NT2/D1 (cell line): ENCODE measurements at places on chromosomes 5 and 9.

- DNase-seq: no peak
These were observed 105.5 kb upstream of the PAPPA start for GRCh38 chr9:116048081-116048480.

GRCh38 chr5:78095125-78095524 lies 199.4 kb downstream of the AP3B1 start:
- DNase-seq: no peak

- DNase-seq: no peak
These were observed 19.5 kb downstream of the MAN2A1 start for GRCh38 chr5:109709225-109709624.

- no peak for DNase-seq
These were observed 168.9 kb downstream of the ERCC6L2 start for GRCh38 chr9:96044401-96044800.
